ENCODE measurements at places on chromosomes 3 and 15.

GRCh38 chr15:68683551-68683950 lies 104.8 kb downstream of the CORO2B start:
- DNase-seq, result no peak

DNA sequence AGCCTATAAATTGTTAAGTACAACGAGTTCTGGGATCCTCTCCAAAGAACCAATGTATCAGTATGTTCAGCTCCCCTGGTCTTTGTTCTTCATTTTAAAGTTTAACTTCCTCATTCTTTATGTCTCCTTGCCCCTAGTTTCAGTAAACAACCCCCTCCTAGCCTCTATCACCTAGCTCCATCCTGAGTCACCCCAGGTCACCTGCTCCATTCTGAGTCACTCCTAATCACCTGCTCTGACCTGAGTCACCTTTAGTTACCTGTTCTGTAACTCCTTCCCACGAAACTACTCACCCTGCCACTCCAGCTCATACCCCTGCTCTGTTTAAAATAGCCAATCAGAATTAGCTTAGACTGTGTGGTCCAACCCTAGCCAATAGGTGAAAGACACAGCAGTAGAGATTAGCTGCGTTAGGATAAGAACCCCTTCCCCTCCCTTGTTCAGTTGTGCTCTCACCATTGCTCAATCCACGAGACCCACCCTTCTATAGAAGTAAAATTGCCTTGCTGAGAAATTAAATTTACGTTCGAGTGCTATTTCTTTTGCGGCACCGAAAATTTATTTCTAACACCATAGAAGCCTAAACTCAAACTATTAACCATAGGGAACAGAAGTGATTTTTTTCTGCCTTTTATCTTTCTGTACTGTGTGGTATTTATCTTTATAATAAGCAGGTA lies 245.0 kb upstream of the ADAMTS9 start:
- DNase-seq, result peak; percentile 14

DNA sequence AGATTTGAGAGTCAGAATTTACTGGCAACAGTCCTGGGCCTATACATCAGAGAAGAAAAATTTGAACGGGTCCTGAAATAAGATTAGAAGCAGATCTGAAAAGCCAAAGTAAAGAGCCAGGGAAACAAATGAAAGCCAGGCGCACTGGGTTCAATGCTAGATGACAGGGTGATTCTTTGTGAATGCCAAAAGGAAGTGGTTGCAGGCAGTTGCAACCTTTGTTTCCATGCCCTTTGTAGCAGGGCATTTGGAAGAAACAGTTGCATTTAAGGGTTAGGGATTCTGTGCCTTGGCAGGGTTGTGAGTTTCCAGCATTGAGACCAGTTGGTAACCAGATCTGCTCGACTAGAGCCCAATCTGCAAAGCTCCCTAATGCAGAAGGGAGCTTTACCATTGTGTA lies 36.4 kb upstream of the MTHFS start:
- no peak for DNase-seq

DNA sequence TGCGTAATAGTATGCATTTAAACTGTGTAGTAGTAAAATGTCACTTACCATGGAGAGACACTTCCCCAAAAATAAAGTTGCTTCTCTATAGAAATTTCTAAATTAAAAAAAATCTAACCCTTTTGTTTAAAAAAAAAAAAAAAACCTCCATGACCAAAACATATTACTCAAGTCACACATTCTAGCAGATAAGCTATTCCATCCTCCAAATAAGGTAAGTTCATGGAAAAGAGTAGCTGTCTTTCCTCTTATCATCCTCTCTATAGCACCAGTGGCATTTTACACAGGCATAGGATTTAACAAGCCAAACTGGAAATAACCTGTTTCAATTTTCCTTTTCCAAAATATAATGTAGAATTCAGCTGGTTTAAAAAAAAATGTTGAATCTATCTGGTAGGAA lies 57.4 kb downstream of the LRRFIP2 start:
- DNase-seq, result no peak

DNA sequence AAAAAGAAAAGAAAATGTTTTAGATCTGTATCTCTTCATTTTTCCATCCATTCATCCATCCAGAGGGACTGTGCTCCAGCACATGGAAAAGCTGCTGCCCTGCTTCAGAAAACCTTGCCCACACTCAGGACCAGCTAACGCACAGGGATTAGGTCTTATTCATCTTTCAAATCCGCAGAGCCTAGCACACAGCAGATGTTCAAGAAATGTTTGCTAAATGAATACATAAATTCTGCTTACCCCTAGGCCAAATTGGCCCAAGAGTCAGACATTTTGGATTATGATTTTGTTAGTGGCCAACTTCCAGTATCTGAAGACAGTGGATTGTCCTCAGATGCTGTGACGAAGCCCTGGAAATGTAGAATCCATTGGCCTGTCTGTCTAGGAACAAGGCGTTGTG lies 71.4 kb downstream of the GHSR start:
- DNase-seq, result no peak

DNA sequence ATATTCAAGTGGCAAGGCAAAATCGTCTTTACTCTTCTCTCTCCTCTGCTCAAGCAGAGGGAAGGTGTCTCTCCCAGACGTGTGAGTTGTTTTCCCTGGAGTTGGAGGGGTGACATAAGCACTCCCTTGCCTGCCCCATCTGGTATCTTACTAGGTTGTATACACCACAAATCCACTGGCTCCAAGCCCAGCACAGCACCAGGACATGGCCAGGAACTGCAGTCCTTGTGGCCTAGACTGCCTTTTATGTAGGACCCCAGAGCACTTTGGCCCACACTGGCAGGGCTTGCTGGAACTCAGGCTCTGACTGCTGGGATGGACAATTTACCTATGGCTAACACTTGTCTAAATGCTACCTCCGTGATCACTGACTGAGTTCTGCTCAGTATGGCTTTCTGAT lies 34.0 kb downstream of the DZIP3 start:
- no peak for DNase-seq

GRCh38 chr15:80026754-80027153 lies 32.7 kb upstream of the ZFAND6 start:
- no peak for DNase-seq

DNA sequence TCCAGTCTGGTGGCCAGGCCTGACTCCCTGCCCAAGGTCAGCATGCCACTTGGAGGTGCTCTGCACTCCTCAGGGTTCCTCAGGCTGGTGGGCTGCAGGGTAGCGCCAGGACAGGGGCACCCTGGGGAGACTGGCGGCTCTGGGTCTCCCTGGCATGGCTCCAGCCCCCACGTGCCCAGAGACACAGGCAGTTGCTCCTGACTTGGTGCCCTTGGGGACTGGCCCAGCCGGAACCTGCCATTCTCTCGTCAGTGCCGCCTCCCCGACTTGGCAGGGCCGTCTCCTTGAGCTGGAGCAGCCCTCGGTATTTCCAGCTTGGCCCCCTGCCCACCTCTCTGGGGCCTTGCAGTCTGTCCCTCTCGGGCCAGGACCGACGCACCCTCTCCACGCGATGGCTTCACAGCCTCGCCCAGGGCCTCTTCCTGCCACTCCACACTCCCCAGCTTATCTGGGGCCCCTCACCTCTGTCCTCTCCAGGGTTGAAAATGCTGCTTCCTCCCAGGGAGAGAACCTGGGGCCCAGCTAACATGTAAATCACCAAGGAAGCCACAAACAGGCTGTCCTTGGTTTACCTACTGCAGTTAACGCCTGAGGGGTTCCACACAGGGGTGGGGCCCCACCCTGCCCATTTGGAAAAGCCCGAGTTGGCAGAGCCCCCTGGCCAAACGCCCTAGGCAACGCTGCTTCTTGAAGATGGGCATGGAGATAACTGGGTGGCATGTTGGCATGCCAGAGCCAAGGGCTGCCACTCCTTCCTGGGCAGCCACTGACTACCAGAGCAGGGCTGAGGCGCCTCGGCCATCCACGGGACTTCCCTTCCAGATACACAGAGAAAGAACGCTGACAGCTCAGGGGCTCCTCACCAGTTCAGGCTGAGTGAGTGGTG lies 61.4 kb downstream of the SMAD6 start:
- peak; percentile 45 for DNase-seq

- DNase-seq, result peak; percentile 40
These were observed 155.6 kb downstream of the SQOR start for GRCh38 chr15:45790325-45790943.

Measured in MCF 10A (cell line).